ENCODE measurements at places on chromosomes 12 and 14.
A peak's percentile ranks its signal among the peaks of the same experiment; 100 is the strongest.

DNA sequence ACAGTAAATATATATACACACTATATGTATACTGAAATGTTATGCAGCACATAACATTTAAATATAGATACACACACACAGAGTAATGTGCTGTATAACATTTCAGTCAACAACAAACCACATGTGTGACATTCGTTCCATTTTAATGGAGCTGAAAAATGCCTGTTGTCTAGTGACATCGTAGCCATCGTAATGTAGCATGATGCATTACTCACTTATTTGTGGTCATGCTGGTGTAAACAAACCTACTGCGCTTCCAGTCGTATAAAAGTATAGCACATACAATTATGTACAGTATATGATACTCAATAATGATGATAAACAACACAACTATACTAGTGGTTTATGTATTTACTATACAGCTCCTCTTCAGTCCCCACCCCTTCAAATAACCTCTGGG lies 119.0 kb upstream of the SLC38A4 start:
- DNase-seq: no peak

GRCh38 chr12:20122274-20122673 lies 246.1 kb upstream of the PDE3A start:
- no peak for DNase-seq

- DNase-seq: no peak
Observed at GRCh38 chr14:99524804-99525698, 43.8 kb downstream of the CCNK start.

- no peak for DNase-seq
Observed at GRCh38 chr12:131854861-131855476, 26.8 kb downstream of the MMP17 start.

GRCh38 chr12:32257695-32258496 lies 141.5 kb upstream of the FGD4 start:
- DNase-seq: peak; percentile 27

DNA sequence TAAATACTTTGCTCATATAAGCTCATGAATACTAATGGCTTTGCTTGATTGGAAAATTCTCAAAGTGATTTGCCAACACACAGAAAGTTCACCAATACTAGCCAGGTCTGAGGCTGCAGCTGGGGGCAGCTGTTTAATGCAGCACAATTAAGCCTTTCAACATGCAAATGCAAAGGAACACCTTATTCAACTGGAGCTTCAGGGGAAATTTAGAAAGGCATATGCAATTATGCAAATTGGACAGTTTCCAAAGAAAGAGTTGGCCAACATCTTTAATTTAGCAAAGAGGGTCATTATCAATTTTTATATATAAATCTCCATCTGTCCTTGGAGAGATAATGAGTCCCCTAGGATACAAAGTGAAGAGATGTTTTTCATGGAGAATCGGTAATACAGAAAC lies 40.2 kb upstream of the OTOGL start:
- no peak for DNase-seq

DNA sequence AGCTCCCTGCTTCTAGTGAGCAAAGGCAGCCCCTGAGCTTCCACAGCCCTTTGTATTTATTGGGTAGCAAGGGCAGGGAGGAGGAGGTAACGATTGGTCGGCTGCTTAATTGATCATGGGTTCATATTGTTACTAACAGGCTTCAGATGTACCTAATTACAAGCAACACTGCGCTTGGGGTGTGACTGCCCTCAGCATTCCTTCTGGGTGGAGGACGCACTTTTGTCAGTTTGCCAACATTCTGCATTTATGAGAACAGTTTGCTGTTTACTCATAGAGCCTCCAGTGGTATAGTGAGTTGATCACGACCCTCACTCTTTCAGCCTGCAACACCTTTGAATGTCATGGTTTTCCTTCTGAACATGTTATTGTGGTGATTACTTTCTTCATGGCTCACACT lies 9.6 kb downstream of the TSHR start:
- DNase-seq: no peak

- DNase-seq: no peak
Observed at GRCh38 chr12:67807814-67808213, 159.3 kb downstream of the DYRK2 start.

DNA sequence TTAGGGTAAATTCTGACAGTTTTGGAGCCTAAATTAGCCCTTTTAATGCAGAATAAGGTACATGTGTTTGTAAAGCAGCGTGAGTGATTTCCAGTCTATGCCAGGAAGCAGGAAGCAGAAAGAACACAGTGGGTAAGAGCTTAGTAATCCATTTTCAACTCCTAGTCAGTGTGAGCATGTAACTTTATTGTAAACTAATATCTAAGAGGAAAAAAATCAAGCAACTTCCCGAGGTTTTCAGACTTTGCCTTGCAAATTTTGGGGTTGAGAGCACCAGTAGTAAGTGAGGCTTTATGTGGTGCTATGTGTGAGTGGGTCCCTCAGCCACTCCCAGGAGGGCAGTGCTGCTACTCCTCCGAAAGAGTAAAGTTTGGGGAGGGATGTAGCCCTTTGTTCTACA lies 2.9 kb downstream of the CIPC start:
- DNase-seq: no peak

DNA sequence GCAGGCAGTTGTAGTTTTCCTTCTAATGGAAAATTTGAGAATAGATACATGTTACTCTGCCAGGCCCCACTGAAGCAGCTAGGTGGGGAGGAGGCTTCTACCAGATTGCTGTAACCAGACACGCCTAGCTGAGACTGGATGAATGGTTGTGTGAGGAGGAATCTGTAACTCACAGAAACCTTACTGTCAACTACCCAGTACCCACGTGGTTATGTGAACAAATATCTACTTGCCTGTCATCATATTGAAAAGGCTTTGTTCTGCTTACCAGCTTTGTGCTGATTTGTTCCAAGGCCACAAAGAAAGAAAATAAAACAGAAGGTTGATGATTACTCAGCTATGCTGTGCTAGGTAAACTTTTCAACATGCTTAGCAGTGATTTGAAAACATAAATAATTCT lies 167.2 kb downstream of the CAPZA3 start:
- no peak for DNase-seq

- DNase-seq: no peak
Observed at GRCh38 chr12:75704664-75705063, 193.3 kb upstream of the KRR1 start.

GRCh38 chr12:98422359-98422758 lies 93.0 kb upstream of the TMPO start:
- no peak for DNase-seq

DNA sequence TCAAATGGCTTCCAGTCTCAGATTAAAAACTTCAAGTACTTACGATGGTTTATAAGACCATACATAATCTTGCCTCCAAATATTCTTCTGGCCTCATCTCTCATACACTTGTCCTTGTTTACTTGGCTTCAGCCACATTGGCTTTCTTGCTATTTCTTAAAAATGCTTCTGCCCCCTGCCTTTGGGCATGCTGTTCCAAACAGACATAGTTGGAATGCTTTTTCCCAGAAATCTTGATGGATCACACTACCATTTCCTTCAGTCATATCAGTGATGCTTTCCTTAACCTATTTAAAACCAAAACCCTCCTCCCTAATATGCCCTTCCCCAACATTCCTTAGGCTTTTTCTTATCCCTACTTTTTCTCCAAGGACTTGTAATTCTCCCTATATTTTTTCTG lies 74.4 kb upstream of the PAWR start:
- no peak for DNase-seq

GRCh38 chr12:68530299-68530698 lies 80.4 kb upstream of the RAP1B start:
- no peak for DNase-seq

DNA sequence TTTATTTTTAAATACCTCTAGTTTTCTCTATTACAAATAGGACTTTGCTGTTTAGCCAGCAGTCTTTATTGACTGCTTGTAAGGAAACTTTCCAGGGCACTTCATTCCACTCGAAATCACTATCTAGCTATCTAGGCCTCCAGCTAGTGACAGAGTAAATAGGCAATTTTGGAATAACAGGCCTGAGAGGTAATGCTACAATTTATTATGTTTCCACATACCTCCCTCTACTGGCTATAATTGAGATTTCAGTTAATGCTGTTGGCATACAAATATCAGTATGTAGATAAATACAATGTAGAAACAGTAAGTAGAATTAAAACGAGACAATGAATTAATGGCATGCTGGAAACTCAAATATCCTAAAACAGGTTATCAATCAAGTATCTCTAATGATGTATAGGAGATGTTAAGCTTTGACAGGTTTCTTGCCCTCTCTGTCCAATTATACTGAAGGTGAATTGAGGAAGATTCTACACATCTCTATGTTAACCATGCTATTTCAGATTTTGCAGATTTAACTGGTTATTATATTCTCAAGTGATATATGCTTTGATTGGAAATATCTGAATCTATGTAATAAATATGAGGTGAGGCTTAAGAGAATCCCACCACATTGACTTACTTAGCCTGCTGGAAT lies 7.2 kb downstream of the DTD2 start:
- DNase-seq: peak; percentile 44

DNA sequence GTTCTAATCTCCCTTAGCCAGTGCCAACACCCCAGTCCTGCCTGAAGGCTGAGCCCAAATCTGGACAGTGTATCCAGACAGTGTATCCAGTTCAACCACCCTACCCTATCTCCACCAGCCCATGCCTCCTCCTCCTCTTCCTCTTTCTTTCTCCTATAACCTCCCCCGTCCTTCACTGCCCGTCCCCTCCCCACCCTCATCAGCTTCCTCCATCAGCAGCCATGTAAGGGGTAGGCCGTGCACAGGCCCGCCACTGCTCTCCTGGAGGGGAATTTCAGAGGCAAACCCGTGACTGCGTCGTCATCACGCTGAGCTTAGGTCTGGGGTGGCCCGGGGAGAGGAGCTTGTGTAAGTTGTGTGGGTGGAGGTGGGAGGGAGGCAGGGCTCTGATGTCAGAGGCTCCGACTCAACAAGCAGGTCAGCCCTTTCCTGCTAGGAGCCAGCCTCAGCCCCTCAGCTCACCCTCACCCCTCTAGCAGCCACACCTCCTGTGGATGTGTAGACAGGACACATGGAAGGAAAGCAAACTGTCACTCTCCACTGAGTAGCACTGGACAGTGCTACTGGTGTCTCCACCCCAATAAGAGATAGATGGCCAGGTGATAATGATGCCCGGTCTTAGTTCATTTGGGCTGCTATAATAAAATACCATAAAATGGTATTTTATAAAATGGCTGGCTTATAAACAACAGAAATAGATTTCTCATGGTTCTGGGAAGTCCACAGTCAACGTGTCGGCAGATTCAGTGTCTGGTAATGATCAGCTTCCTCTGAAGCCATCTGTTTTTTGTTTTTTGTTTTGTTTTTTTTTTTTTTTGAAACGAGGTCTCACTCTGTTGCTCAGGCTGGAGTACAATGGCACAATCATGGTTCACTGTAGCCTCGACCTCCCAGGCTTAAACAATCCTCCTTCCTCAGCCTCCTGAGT lies 50.5 kb downstream of the IRF2BPL start:
- DNase-seq: peak; percentile 97

DNA sequence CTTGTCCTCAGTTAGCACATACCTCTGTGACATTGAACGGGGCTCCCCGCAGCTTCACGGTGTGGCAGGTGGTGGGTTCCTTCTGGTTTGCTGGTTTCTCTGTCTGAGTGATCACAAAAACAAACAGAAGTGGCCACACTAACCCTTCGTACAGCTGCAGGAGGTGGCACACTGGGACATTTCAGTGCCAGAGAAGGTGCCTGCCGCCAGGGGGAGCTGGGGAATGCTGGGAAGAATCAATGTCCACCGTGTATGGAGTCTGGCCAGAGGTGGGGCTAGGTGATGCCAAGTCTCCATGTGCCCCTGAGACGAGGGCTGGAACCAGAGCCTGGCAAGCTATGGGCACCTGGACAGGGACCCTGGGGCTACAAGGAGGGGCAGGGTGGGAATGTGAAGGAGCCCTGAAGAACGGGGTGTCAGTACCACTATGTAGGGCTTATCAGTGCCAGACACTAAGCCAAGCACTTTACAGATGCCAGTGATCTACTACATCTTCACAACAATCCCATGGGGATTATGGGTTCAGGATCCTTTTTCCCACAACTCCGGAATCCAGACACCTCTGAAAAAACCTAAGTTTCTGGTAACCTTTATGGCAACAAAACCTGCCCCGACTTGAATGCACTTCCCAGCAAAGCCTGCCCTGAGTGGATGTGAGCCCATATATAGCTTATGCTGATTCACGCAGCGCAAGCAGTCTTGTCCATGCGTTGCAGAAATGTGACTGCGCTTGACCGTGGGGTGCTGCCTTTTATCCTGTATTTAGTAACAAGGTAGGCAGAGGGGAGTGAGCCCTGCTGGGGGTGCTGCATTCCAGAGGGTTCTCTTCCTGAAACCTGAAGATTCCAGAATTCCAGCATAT lies 10.8 kb downstream of the RBM19 start:
- DNase-seq: no peak

- peak; percentile 64 for DNase-seq
Observed at GRCh38 chr12:114662512-114663177, 21.3 kb downstream of the TBX3 start.

GRCh38 chr14:50901361-50901760 lies 29.5 kb downstream of the ABHD12B start:
- no peak for DNase-seq

GRCh38 chr12:109264095-109264942 lies 44.8 kb downstream of the FOXN4 start:
- peak; percentile 61 for DNase-seq

- peak; percentile 37 for DNase-seq
Observed at GRCh38 chr14:66508846-66509621, 1.1 kb downstream of the GPHN start.

DNA sequence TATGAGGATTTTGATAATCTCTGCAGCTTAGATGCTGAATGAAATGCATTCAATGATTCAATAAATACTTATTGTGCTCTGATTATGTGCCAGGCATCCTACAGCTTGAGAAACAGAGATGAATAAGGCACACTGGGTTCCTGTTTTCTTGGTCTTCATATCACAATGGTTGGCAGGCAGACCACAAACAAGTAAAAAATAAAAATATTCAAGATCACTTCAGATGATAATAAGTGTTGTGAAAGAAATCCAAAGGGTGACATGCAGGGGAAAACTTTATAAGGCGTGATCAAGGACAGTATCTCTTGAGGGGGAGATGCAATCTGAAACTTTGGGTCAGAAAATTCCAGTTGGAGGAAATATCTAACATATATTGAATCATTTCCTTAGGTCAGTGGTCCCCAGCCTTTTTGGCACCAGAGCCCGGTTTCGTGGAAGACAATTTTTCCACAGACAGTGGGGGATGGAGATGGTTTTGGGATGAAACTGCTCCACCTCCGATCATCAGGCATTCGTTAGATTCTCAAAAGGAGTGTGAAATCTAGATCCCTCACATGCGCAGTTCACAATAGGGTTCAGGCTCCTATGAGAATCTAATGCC lies 73.7 kb upstream of the RAP1B start:
- DNase-seq: peak; percentile 44

- DNase-seq: no peak
Observed at GRCh38 chr14:98937712-98938505, 334.1 kb downstream of the BCL11B start.
